ENCODE measurements at places on chromosomes 12 and 14.

DNA sequence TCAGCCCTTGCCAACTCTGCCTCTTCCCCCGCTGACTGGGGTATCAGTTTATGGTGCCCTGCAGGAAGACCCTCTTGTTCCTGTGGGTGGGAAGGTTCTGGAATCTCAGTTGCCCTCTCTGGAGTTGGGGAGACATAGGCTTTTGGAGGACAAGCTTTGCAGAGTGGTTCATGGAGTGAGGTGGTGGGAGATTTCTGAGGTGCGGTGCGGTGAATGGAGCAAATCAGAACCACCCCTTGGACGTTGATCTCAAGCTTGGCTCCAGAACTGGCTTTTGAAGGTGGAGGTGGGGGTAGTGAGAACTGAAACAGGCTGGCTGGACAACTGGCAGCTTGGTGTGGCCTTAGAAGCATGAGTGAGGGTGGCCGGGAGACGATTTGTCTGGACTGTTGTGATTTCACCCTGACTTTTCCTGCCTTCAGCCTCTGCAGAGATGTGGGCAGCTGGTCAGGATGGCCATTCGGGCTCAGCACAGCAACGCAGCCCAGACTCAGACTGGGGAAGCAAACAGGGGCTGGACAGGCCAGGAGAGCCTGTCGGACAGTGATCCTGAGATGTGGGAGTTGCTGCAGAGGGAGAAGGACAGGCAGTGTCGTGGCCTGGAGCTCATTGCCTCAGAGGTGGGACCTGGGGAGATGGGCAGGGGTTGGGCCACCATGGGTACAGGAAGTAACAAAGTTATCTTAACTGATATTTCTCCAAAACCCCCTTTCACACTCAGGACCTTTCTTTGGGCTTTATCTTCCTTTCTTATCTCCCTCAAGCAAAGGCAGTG, 1.1 kb downstream of the SHMT2 start:
- no peak for DNase-seq

GRCh38 chr14:90658541-90658967, 157.7 kb downstream of the TTC7B start:
- DNase-seq, result no peak

DNA sequence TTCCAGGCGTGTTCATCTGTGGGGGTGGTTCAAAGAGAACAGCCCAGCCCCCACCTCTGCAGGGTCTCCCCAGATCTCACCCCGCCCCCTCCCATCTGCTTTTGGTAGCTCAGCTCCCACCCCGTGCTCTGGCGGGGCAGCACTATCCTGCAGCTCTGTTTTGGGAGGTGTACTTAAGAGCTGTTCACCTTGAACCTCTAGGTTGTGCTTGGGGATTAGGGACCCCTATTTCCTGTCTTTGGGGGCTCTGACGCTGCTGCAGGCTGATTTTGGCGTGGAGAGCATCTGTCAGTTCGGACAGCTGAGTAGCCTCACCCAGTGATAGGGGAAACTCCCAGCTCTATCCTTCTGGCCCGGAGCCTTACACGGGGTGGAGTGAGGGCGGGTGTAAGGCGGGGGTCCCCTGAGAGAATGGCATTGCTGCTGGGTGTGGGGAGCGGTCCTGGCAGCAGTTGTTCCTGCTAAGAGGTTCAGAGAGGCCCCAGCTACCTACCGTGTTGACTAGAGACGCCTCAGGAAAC, 765 bp downstream of the TMEM120B start:
- DNase-seq, result no peak

GRCh38 chr12:18895946-18896345, 158.0 kb downstream of the CAPZA3 start:
- DNase-seq, result no peak

- no peak for DNase-seq
These were observed 12.7 kb downstream of the SLC11A2 start for GRCh38 chr12:51013441-51013840.

DNA sequence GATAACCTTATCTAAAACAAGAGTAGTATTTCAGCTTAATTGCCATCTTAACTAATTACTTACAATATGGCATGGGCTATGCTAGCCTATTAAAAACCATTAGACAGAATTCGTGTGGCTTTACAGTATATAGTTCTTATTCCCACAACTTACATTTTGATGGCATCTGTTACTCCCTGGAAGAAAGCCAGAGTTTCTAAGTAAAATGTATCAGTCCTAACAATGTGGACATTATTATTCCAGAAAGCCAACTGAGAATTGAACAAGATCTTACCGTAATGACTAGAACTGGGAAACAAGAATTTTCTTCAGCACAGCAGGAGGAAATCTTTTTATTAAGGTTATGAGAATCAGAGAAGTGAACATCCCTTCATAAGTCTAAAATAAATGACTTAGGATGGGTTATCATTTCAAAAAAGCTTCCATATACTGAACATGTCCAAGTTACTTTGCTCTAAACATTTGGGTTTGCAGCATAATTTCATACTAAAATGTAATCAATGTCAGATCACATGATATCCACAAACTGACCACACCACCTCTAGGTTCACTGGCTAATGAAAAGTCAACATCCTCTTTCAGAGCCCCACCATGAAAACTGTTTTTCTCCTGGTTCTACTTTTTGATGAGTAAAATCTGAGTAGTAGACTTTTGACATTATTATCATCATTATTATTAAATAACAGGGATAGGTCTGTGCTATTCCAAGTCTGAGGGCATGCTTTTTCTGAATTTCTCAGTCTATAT, 179.7 kb downstream of the SSPN start:
- DNase-seq, result no peak

- DNase-seq, result no peak
These were observed 16.2 kb downstream of the KIF21A start for GRCh38 chr12:39426636-39427240.

DNA sequence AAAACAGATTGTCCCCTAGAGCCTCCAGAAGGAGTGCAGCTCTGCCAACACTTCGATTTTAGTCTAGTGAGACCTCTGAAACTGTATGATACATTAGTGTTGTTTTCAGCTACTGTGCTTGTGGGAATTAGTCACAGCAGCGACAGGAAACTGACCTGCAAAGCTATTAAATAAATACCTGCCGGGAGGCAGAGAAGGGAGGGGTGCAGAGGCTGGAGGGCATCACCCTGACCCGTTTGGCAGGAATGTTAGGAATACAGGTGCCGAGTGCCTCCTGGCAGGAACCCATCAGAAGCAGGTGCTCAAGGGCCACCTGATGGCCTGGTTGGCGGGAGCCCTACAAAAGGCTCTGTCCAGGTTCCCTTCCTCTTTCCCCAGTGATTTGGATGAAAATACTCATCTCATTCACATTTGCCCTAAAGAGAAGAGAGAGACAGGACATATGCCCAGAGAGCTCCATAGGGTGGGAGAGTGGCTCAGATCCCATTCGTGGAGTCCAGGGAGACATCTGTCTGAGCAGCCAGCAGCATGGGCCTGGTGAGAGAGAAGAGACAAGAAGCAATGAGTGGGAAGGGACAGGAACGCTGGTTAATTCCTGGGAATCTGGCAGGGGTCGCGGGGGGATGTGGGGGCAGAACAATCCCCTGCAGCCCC, 44.6 kb downstream of the C14orf132 start:
- DNase-seq, result no peak

- no peak for DNase-seq
These were observed 3.7 kb downstream of the NFKBIA start for GRCh38 chr14:35400648-35401421.

DNA sequence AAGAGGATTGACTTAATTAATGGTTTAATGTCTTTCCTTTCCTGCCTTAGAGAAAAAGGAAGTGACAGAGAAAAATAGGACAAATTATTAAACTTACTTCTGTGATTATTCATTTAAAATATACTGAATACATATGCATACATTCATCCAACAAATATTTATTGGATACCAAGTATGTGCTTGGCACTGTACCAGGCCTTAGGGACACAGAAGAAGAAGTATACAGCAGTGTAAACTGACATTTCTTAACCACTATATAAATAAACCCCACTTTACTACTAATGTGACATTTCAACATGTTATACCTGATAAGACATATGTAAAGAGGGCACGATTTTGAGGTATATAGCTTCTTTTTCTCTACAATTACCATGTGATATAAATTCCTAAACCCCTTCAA, 53.6 kb downstream of the ERO1A start:
- DNase-seq, result no peak

DNA sequence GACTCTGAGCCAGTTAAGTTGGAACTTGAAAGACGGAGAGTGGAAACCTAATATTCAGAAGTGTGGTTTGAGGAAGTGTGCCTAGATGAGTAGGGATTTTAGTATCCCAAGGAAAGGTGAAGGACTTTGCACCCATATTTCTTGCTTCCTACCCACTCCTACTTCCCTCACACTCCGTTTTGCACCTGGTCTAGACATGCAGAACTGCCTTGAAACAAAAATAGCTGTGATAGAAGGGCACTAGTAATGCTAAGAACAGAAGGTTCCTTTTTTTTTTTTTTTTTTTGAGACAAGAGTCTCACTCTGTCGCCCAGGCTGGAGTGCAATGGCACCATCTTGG, 732 bp upstream of the ARF3 start:
- no peak for DNase-seq
